ENCODE measurements at places on chromosomes 3 and 15. TPM values are rescaled to one million over a fixed set of nuclear protein-coding genes. Genes with fewer than 3 reads are reported as not detected.

Gene COL6A5
- not detected for total RNA-seq

DNA sequence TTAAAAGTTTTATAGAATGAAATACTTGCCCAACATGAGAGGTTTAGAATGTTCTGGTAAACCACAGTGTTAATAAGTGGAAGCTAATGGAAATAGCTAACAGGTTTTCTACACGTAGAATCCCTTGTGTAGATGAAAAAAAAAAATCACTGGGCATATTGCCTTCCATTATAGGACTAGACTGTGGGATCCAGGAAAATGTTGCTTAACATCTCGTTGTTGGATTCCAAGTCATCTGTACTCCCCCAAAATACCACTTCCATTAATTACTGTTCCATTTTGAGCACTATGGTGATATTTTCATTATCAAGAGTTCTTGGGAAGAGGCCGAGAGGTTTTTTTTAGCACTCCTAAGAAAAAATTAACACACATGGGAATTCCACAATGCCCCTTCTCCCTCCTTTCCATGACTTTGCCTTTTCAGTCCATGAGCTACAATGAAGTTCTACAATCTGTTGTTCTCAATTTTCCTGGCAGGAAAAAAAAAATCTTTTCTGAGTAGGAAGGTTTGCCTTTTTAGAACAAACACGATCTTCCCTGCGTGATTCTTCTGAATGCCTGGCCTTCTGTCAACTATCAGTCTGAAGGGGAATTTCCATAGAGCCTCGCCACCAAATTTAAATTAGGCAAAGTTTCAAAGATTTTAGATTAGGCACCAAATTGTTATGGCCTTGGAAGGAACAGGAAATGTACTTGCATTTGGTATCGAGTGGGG lies 74.4 kb upstream of the CTDSPL start:
- DNase-seq: no peak

GRCh38 chr3:16060358-16060852 lies 114.1 kb upstream of the GALNT15 start:
- peak; percentile 73 for DNase-seq

DNA sequence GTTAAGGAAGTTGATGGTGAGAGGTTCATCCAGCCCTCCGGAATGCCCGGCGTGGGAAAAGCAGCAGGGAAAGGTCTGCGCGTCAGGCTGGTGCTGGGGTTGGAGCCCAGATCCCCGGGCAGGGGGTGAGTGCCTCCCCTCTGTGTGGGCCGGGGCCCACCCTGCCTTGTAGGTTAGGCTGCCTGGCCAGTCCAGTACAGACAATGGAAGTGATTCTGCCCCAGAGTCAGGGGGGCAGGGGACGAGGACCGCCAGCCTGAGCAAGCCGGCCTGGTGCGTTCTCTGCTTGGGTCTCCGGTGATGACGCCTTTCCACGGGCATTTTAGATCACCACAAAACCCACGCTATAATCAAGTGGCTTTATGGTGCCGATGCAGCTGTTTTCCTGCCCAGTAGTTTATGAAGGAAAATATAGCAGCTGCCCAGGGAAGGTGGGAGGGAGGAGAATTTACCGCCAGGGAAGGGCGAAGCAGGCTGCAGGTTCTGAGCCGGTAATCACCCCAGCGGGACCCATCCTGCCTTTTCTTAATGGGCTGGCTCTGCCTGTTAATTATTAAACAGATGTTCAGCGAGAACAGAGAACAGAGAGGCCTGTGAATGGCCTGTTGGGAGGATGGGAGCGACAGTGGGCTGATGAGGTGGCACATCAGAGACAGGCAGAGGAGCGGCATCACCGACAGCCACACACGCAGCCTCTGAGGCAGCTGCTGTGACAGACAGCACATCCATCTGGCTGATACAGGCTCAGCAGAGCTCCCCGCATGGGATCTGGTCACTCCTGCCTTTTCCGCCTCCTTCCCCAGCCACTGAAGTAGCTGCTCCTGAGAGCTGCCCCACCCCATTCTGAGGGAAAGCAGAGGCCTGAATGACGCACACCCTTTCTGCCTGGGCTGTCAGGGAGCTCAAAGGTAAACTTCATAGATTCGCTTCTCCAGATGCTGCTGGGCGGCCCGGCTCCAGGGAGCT lies 35.2 kb downstream of the BDH1 start:
- DNase-seq: no peak

- no peak for DNase-seq
Observed at GRCh38 chr3:15298504-15298903, 33.9 kb downstream of the SH3BP5 start.

DNA sequence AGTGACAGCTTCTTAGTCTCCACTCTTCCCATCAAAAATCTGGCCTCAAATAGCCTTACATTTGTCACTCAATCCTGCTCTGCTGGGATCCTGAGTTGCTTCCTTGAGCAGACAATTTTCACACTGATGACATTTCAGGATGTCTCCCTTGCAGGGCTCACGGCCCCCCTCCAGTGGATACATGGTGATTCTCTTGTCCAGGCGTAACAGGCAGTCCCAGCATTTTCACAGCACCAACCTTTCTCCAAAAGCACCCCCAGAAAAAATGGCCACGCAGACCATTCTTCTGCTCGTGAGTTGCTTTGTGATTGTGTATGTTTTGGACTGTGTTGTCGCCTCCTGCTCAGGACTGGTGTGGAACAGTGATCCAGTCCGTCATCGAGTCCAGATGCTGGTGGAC lies 47.4 kb upstream of the WNT7A start:
- DNase-seq: no peak

DNA sequence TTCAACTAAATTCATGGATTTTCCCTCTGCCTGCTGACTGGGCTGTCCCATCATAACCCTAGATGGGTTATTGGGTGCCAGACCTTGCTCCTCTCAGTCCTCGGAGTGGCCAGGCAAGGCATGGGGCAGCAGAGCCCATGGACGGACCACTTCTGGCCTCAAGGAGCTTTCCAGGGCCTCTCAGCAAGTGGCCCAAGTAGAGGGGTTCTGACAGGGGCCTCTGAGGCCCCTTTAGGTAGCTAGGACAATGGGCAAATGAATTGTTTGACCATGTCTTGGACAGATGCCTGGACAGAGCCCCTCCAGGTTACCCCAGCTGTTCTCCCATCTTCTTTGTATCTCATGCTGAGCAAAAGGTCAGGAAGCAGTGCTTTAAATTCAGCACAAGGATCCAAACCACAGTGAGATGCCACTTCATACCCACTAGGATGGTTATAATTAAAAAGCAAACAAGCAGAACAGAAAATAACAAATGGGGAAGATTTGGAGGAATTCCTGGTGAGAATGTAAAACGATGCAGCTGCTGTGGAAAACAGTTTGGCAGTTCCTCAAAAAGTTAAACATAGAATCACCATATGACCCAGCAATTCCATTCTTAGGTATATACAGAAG lies 61.6 kb downstream of the SPSB4 start:
- DNase-seq: peak; percentile 7

GRCh38 chr3:31240874-31241273 lies 291.9 kb upstream of the STT3B start:
- no peak for DNase-seq

Gene DISP2
- 0.05 TPM for total RNA-seq

Gene SCAANT1
- not detected for total RNA-seq

DNA sequence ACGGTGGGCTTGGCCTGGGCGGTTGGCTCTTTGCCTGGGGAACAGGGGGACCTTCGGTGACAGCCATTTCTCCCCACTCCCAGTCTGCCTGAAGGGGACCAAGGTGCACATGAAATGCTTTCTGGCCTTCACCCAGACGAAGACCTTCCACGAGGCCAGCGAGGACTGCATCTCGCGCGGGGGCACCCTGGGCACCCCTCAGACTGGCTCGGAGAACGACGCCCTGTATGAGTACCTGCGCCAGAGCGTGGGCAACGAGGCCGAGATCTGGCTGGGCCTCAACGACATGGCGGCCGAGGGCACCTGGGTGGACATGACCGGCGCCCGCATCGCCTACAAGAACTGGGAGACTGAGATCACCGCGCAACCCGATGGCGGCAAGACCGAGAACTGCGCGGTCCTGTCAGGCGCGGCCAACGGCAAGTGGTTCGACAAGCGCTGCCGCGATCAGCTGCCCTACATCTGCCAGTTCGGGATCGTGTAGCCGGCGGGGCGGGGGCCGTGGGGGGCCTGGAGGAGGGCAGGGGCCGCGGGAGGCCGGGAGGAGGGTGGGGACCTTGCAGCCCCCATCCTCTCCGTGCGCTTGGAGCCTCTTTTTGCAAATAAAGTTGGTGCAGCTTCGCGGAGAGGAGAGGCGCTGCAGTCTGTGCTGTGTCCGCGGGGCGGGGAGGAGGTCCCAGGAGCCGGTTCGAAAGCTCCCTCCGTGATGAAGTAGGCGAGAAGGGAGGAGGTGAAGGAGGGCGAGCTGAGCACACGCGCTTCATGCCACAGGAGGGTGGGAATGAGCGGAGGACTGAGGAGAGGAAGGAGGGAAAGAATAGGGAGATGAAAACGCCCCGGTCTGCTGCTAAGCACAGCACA lies 9.6 kb downstream of the CLEC3B start:
- DNase-seq: peak; percentile 41

DNA sequence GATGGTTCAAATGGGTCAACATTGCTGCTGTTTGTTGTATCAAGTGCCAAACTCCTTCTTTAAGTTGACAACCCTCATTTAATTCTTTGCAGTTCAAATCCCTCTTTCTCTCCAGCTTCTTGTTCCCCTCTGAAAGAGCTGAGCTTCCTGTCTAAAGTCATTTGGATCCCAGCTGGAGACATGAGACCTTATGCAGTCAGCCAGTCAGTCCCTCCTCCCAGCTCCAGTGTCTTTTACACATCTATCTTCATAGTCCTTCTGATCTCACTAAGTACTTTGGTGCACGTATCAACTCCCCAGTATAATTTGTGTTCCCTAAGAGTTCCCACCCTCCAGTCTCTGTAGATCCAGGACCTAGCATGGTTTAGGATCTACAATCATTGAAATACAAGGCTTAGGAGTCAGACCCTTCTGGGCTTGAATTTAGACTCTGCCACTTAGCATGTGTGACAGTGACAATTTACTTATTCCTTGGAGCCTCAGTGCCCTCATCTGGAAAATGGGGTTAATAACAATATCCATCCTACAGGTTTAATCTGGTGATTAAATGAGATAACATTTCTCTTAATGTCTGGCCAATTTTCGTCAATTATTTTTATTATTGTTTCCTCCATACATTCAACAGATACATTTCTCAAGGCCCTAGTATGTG lies 102.8 kb upstream of the SEMA6D start:
- DNase-seq: no peak

GRCh38 chr3:160105907-160106584 lies 117.4 kb downstream of the IL12A start:
- no peak for DNase-seq

DNA sequence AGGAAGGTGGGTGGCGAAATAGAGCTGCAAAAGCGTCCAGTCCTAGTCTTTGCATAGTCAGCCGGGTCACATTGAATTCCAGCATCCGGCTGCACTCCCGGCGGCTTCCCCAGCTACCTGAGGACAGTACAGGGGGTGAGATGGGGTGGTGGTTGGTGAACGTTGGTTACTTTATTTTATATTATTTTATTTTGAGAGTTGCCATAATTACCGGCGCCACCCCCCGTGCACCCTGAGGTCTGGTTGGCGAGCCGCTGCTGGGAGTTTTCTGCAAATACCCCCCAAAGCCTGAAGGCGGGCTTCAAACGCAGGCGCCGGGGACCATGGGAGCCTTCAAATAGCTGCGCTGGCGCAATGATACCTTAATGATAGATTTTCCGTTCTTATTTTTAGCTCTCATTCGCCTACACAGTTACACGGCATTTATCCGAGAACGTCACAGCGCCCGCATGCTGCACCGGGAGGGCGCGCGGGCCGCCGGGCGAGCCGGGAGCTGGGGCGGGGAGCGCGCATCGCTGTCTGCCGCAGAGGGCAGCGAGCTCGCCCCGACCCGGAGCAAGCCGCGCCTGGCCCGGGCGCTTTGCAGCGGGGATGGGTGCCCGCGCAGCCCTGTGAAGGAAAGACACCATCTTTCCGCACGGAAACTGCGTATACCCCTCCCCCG lies 756 bp upstream of the RASGRF1 start:
- DNase-seq: no peak

Gene RASL12
- total RNA-seq: 3.2 TPM

GRCh38 chr3:36372534-36372935 lies 7.8 kb upstream of the STAC start:
- no peak for DNase-seq

DNA sequence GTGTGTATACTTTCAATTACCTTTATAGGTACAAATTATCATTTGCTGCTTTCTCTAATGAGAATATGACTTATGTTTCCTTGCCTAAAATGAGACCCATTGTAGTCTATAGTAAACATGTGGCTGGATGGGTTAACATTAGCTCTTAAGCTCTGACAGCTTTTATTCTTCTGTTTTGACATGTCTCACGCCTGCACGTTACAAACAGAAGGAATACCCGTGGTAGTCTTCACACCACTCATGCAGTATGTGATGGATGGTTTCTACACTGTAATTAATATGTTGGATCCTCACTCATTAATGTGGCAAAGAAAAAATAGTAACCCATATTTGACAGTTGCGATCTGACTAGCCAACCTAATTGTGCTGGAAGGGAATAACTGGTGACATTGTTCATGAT lies 133.4 kb upstream of the MITF start:
- no peak for DNase-seq

DNA sequence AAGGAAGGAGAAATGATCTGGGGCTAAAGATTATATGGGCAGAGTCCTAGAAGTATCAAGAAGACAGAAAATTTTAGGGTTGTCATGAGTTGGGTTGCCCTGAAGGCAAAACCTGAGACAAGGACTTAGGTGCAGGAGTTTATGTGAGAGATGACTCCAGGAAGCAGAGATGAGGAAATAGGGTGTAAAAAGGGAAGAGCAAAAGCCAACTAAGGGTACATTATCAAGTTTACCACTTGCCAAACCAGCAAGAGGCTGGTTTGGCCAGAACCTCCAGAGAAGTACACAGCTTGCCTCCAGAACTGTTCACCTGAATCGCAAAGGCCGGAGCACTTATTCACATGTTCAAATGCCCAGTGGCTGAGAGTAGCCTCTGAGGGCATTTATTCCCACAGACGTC lies 116.7 kb downstream of the FHIT start:
- no peak for DNase-seq

GRCh38 chr3:130671545-130672312 lies 74.9 kb downstream of the PIK3R4 start:
- no peak for DNase-seq

Gene CMC1
- 23.2 TPM for total RNA-seq

DNA sequence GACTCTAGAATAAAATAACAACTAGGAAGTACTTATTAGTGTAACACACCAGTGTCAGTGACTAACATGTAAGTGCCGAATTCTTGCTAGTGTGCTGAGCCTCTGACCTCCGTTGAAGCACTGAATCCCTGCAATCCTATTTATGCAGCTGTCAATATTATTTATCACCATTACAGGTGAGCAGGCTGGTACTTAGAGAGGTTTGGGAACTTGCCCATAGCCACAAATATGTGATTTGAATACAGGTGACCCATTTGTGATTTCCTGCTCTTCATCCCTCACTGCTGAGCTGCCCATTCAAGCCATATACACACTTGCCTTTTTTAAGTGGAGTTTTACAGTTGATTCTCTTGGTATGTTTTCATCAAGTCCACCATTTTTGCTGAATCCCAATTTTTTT lies 12.2 kb downstream of the EIF4E3 start:
- DNase-seq: no peak

Gene CRYBG3
- 36.9 TPM for total RNA-seq

Gene IL5RA
- not detected for total RNA-seq

Gene EPHA3
- 2.4 TPM for total RNA-seq

Gene PLSCR5
- not detected for total RNA-seq

Gene SLC22A14
- 0.30 TPM for total RNA-seq

Gene SLC9A9
- 5.4 TPM for total RNA-seq

Data from psoas muscle (tissue), 8 donors.